ENCODE measurements at places on chromosomes 4 and X. TPM values are rescaled to one million over a fixed set of nuclear protein-coding genes. Genes with fewer than 3 reads are reported as not detected.

- no peak overlapping the region for H3K4me3 ChIP-seq
- DNase-seq: no peak
Measured at GRCh38 chrX:121150217-121150616, 102.8 kb downstream of the GLUD2 start.

- H3K27me3 ChIP-seq: no peaks in the 10 kb centered on the region
- H3K36me3 ChIP-seq: no peaks in the 10 kb centered on the region
- no peak overlapping the region for H3K27ac ChIP-seq
- H3K4me1 ChIP-seq: no peaks in the 10 kb centered on the region
Measured at GRCh38 chr4:54712206-54712605, 54.4 kb downstream of the KIT start.

DNA sequence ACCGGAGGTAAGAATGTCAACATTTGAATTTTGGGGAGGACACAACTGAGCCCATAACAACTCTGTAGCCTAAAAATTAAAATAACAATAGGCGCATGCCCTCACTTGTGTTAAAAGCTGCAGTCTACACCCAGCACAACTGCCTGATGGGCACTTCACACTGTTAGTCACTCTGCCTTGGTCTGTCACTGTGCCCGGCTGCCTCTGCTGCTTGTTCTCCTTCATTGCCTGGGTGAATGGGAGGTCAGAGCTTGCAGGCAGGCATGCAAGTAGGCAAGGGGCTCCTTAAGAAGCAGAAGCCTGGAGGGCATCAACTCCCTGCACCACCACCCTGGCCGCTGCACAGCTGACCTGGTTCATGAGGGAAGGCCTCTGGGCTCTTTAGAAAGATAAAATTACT lies 374.8 kb downstream of the MID1IP1 start:
- DNase-seq: no peak
- no peaks in the 10 kb centered on the region for H3K4me1 ChIP-seq
- H3K27me3 ChIP-seq: no peaks in the 10 kb centered on the region
- no peak overlapping the region for H3K4me3 ChIP-seq

Gene ADAM29
- total RNA-seq: not detected

All from heart right ventricle (tissue), 16 donors.